Activated T-helper 1 cell treated with anti-CD3 and anti-CD28 coated beads, Interleukin-12 subunit alpha, Interleukin-12 subunit beta, Interleukin-2, Interleukin-4 antibody, amounts not matched to agents 30 ng/mL and 10 ng/mL and 1 ng/mL, durations not matched to agents 14 hours and 24 hours and 36 hours (primary cell): ENCODE measurements at places on chromosomes 16 and 17. TPM values are rescaled to one million over a fixed set of nuclear protein-coding genes. Genes with fewer than 3 reads are reported as not detected.

Gene CD300H
- total RNA-seq, result not detected in 2 replicates

DNA sequence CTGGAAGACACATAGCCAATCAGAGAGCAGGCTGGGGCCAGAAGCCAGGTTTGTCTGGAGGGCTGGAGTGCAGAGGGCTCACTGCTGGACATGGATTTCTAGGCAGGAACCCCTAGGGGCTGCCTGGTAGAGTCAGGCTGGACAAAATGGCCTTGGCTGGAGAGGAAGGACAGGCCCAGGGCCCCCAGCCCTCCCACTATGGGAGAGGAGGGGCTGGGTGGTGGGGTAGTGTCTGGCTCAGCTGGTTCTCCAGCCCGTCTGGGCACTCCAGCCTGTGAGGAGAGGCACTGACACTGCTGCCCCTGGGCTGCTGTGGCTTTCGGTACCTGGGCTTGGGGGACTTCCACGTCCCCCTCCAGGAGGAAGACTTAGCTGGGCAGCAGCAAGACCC lies 21.7 kb upstream of the DOK4 start:
- DNase-seq, result no peak

Gene CCDC154
- total RNA-seq, result 0.44 and 2.0 TPM in 2 replicates

GRCh38 chr16:90020838-90021382 lies 1.7 kb upstream of the DBNDD1 start:
- no peak for DNase-seq

- no peak for DNase-seq
Measured at GRCh38 chr17:72413077-72414031, 292.5 kb downstream of the SOX9 start.

DNA sequence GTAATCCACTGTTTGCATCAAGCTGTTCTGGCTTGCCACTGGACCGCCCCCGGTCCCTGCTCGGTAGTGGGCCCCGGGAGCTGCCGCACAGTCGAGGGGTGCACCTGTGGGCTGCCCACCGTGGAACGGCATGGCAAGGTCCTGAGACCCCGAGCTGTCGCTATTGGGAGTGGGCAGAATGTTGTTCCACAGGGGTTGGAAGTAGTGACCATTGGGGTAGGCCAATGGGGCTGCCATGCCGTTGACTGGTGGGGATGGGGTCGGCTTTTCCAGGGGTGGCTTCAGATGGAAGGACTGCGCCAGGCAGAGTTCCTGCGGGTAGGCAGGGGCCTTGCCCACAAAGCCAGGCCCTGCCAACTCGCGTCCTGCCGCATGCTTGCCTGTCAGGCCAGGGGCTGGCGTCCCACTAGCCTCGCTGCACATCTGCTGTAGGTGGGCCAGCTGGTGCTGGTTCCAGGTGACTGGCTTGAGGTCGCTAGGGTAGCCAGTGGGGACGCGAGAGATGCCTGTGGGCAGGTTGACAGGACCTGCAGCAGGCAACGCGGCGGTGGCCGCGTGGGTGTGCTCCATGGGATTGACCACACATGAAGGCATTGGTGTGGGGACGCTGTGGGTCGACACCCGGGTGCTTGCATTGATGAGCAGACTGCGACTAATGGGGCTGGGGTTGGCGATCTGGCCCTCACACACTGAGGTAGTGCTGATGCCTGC lies 14.8 kb downstream of the TRAF4 start:
- DNase-seq, result no peak

Gene CDK5R1
- total RNA-seq, result 6.1 and 7.1 TPM in 2 replicates

DNA sequence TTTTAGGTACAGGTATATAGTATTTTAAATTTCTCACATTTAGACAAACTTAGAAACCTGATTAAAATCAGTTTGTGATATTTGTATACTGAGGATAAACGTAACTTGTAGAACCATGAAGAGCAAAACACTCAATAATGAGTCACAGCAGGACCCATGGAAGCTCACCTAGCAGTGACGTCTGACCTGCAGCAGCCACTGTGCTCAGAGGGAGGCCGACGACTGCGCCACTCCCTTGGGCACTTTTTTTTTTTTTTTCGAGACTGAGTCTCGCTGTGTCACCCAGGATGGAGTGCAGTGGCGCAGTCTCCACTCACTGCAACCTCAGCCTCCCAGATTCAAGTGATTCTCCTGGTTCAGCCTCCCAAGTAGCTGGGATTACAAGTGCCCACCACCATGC lies 106.2 kb upstream of the AXIN2 start:
- DNase-seq, result no peak
